ENCODE measurements at places on chromosomes 1 and 21. TPM values are rescaled to one million over a fixed set of nuclear protein-coding genes. Genes with fewer than 3 reads are reported as not detected.

DNA sequence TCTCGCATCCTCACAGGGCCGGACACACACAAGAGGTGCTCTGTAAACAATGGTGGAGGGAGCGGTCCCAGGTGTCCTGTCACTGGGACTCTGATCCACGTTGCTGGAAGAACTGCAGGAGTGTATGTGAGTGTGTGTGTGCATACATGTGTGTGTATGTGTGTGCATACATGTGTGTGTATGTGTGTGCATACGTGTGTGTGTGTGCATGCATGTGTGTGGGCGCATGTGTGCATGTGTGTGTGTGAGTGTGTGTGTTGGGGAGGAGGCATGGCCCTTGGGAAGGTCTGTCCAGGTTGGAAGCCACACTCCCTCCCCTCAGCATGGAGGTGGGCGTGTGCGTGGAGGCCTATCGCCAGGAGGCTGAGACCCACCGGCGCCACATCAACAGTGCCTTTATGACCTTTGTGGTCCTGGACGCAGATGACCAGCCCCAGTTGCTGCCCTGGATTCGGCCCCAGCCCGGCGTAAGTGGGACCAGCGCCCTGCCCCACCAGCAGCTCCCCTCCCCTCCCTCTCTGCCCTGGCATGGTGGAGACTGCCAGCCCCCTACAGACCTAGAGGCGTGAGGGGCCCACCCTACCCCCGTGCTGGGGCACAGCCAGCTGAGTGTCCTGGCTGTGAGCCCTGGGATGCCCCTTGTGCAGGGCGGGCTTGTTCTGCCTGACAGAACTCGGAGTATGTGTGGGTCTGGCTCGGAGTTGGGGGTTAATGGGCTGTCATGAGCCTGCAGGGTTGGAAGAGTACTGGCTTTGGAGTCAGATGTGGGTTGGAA is 22.2 kb downstream of the FAM151A start:
- no peak for DNase-seq

GRCh38 chr1:92026806-92027205 is 3.0 kb upstream of the EPHX4 start:
- DNase-seq, result no peak

DNA sequence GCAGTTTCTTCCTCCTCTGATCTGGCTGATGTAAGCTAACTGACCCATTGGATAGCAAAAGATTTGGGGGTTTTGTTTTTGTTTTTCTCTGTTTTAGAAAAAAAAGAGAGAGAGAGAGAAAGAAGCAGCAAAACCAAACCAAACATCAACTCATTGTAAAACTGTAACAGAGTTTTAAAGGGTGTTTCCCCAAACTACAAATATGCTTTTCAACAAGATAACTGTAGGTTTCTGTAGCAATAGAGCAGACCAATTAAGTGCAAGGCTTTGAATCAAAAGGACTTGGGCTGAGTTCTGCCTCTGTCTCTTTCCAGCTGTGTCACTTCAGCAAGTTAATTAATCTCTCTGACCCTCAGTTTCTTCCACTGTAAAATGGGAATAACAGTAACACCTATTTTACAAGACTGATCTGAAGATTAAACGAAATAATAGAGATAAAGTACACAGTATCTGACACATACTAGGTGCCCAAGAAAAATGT is 44.5 kb downstream of the RRAGC start:
- DNase-seq, result no peak

The ARHGEF10L gene
- total RNA-seq, result 50.4 TPM

DNA sequence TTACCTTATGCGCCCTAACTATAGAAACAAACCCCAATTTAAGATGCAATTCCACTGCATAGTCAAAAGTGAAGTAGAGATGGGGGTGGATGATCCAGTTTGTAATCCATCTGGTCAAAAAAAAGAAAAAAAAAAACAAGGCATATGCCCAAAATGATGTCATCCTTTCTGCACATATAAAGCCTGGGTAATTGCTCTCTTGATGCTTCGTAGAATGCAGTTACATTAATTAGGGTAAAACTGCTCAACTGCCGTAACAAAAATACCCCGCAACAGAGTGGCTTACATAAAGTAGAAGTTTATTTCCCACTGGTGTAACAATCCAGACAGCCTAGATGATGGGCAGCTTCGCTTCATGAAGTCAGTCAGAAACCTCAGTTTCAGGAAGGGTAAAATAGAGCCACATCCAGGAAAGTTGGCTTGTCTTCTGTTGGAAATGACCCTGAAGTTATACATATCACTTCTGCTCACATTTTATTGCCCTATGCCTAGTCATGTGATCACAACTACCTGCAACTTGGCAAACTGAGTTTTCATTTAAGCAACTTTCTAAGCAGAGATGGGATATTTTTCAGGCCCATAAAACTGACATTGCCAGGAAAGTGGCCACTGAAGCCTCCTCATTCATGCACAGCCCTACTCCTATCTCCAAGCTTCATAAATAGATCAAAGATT is 221.7 kb downstream of the C1orf94 start:
- no peak for DNase-seq

- no peak for DNase-seq
Observed at GRCh38 chr1:109084563-109085517, 5.7 kb upstream of the TMEM167B start.

- DNase-seq, result peak; percentile 75
Observed at GRCh38 chr1:32981003-32981901, 16.6 kb upstream of the RNF19B start.

DNA sequence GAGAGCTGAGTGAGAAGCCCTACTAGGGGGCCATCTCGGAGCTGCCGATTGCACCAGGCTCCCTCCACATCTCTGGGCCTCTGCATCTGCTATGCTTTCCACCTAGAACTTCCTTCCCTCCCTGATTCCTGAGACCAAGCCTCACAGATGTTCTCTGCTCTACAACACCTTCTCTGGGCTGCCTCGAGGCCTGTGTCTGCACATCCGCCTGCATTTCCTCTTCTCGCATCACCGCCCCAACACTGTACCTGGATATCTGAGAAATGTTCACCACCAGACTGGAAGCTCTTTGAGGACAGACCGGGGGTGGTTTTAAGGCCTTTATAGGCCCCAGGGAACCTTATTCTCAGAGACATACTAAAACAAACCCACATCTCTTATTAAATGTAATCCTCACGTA is 20.7 kb downstream of the CTNNBIP1 start:
- no peak for DNase-seq

DNA sequence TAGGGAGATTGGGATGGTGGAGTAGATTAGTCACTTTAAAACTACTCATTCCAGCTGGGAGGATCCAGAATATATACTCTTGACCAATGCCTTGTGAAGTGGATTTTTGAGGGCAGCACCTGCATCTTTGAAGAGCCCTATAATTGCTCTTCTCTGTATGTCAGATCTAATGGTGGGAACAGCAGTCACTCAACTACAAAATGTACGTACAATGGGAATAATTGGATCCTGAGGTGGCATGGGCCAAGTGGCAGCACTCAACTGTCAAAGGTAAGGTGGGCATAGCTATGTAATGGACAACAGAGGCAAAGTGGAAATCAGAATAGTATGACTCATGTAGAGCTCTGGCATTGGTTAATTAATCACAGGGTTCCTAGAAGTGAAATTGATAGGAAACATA is 51.6 kb upstream of the KIAA0040 start:
- no peak for DNase-seq

DNA sequence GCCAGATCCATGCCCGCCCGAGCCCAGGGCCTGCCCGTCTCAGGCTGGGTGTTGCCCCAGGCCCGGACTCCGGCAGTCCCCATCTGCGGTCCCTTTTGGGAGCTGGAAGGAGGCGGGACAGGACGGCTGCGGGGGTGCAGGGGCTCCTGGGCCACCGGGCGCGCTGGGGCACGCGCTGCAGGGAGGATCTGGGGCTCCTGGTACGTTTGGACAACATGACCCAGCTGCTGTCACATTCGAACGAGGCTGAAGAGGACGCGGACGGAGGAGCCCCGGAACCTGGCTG is 6.6 kb upstream of the CALML6 start:
- DNase-seq, result no peak

The EVA1B gene
- total RNA-seq, result 4.6 TPM

- no peak for DNase-seq
Observed at GRCh38 chr1:145956781-145957442, 905 bp downstream of the LIX1L start.

- DNase-seq, result no peak
Observed at GRCh38 chr1:118951270-118951936, 36.7 kb downstream of the TBX15 start.

The LORICRIN gene
- total RNA-seq, result not detected

The FYB2 gene
- 17.1 TPM for total RNA-seq

GRCh38 chr1:19704247-19705113 is 39.8 kb downstream of the HTR6 start:
- DNase-seq, result peak; percentile 72

The C8A gene
- total RNA-seq, result not detected

GRCh38 chr1:210624722-210625121 is 296.0 kb downstream of the HHAT start:
- peak; percentile 27 for DNase-seq

The PCAT6 gene
- total RNA-seq, result 1.3 TPM

DNA sequence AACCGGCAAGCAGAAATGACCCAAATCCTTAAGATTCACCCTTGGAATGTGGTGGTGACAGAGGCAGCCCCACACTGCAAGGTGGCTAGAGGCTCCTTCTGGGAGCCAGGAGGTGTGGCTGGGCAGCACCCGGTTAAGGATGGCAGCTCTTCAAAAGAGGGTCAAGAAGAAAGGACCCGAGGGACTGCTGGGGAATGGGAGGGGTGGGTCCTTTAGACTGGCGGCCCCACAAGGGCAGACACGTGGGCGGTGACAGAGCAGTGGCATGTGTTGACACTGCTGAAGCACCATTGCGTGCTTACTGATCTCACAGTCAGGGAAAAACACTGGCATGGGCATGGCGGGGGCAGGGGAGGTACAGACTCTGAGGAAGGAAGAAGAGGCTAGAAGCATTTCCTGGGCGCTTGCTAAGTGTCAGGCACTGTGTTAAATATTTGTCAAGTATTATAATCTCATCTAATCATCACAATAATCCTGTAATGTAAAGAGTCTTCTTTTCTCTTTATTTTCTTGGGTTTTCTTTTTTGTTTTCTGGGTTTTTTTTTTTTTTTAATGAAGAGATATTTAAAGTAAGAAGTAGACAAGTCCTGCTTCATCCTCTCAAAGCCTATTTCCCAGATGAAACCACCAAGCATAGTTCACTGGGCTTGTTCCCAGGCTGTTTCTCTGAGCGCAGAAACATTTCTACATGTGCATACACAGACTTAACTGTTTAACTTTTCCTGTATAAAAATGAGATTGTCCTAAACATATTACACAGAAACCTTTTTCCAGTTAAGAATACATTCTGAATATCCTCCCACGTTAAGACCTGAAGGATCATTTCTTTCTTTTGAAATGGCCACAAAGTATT is 165.8 kb upstream of the EDN2 start:
- peak; percentile 33 for DNase-seq

The TEKT2 gene
- total RNA-seq, result not detected

The OR2AK2 gene
- total RNA-seq, result not detected

- DNase-seq, result no peak
Observed at GRCh38 chr1:229204921-229205777, 65.8 kb upstream of the RAB4A start.

The ATP1A4 gene
- total RNA-seq, result 0.50 TPM

DNA sequence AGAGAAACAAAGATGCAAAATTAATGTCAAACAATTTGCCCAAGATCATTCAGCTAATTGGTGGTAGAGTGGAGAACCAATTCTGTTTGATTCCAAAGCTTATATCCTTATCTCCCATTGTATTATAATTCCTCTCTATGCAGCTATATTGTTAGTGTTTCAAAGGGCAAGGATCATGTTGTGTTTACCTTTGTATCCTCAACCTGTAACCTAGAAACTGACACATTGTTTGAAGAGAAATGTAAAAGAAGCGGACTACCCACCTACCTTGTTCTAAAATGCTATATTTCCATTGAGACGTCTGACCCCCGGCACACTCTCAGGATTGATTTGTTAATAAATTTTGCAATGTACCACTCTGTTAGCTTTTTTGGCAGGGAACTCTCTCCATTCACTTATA is 9.3 kb downstream of the RAVER2 start:
- no peak for DNase-seq

DNA sequence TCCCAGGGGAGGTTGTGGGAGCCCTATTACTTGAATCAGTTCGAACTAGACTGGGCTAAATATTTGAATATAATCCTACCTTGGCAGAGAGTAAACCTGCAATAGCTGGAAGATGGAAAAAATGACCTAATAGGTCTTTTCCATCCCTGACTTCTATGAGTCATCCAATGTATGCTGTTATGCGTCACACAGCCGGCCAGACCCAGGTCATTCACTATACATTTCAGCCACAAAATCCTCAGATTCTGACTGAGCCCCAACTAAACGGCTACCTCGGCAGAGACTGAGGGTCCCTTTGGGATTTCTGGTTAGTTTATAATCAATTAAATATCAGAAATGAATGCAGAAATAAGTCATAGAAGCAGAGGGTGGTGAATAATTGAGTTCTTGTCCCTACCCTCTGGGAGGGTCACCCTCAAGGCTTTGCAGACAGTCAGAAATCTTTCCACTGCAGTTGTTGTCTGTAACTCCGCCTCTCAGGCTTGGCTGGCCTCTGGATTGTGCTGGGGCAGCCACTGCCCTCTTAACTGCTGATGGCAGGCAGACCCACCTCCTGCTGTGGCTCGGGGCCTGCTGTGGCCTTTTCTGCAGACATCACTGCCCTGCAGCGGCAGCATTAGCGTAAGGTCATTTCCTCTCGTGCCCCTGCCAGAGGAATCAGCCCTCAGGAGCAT is 240.5 kb downstream of the TGFB2 start:
- no peak for DNase-seq

- DNase-seq, result no peak
Observed at GRCh38 chr1:51282605-51283004, 46.5 kb downstream of the RNF11 start.

DNA sequence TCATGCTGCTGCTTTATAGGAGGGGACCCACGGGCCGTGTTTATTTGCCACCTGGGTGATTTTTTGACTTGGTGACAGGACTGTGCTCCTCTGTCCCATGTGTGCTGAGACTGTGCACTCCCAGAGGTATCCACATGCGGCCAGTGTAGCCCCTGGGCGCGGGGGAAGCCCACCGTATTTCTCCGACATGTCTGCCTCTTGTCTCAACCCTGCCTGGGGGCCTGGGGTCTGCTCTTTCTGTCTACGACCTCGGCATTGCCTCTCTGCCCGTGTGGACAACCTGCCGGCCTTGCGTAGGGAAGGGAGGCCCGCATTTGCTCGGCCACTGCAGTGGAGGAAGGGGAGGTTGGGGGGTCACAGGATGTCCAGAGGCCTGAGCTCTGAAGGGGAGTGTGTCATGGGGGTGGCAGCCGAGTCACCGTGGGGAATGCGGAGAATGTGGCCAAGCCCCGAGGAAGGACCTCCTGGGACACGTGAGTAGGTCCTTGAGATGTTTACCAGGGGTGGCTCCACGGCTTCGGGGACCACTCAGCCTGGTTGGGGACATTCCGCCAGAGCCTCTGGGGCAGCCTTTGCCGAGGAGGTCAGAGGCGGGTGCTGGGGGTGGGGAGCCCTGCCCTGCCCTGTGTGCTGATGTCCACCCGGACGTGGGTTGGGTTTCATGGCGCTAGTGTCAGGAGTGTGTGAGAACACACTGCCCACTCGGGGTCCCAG is 11.0 kb downstream of the PRKCZ start:
- no peak for DNase-seq

- DNase-seq, result no peak
Observed at GRCh38 chr1:19878637-19878985, 3.6 kb upstream of the OTUD3 start.

GRCh38 chr1:228953207-228953606 is 217.9 kb downstream of the RHOU start:
- no peak for DNase-seq
